ENCODE measurements at places on chromosomes 4 and X.
A peak's percentile ranks its signal among the peaks of the same experiment; 100 is the strongest.

DNA sequence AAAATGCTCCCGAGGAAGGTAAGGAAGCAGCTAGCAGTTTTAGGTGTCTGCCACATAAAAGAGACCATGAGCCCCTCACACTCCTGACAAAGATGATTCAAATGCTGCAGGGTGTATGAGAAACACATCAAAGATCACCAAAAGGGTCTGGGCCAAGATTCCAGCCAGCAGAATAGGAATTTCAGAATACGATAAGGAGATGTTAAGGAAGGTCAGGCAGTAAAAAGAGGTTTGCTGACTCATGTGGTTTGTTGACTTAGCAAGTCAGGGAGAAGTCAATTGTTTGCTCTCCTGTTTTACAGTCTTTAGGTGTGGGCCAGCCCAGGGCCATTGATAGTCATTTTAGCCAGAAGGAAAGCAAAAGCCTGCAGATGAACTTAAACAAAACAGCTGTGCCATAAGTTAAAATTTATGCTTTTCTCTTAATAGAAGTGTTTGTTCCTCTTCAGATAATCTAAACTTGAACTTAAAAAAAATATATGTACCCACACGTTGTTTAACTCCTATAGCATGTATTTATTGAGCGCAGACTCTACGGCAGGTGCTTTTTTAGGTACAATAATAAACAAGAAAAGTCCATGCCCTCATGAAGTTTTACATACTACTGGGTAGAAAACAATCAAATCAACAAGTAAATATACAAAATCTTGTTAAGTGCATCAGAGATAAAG lies 115.6 kb downstream of the CAMK2D start:
- DNase-seq: peak; percentile 8

- DNase-seq: no peak
Measured at GRCh38 chr4:168761066-168761465, 249.0 kb downstream of the CBR4 start.

DNA sequence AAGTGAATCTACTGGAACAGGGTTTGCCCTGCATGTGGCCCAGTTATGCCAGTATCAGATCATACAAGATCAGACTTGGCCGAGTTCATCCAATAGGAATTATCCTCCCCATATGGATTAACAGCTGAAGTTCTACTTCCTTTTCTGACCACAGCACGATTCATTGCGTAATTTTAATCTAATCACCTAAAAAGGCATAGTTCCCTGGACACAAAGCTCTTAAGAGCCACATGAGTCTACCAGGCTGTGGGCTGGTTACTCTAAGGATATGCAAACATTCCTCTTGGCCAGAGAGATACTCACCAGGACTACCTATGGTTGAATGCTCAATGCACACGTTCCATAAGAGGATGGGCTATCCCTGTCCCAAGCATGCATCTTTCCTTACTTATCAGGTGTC lies 46.9 kb downstream of the CHST7 start:
- DNase-seq: no peak

- no peak for DNase-seq
Measured at GRCh38 chrX:101450961-101451360, 34.3 kb upstream of the ARMCX4 start.

DNA sequence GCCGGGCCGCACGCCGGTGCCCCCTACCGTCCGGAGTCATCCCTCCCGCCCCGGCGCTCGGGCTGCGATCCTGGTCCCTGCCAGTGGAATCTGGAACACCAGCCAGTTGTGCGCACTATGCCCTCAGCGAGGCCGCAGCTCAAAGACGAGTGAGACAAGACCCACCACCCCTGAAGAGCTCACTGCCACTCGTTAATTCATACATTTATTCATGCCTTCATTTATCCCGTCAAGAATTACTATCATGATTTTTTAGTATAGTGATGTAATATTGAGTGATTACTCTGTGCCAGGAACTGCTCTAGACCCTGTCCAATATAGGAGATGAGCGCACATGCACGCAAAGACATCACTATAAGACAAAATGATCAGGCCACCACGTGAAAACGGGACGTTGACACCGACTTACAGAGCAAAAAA lies 247 bp upstream of the PPA2 start:
- no peak for DNase-seq

DNA sequence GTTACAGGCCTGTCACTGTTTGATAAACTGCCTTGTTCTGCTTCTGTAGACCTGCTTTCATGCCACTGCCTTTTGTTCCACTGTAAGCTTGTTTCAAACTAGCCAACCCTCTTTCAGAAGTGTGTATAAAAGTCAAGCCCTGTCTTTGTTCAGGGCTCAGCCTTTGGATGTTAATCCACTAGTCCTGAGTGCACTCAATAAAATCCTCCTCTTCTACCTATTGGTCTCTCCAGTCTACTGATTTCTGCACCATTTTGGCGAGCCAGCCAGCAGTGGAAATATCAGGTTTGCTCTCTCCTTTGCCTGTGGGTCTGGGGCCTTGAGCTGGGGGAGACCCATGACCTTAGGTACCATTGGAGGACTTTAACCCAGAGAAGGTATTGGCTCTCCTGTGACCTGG lies 901.6 kb upstream of the NDST4 start:
- DNase-seq: no peak

DNA sequence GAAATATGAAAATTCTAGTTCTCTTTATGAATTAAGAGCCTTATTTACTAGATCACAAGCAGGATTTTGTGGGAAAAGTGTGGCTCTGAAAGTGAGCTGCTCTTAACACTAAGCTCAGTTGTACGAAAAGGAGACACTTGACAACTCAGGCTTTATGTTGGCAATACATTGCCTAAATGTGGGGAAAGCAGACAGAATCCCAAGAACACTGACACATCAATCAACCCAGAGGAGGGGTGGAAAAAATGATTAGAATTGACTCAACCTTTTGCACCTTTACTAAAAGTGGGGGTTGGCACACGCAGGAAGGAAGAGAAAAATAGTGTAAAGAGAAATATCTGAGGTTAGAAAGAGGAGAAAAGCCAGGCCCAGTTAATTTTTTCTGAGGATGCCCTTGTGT lies 61.6 kb downstream of the CHST7 start:
- no peak for DNase-seq

DNA sequence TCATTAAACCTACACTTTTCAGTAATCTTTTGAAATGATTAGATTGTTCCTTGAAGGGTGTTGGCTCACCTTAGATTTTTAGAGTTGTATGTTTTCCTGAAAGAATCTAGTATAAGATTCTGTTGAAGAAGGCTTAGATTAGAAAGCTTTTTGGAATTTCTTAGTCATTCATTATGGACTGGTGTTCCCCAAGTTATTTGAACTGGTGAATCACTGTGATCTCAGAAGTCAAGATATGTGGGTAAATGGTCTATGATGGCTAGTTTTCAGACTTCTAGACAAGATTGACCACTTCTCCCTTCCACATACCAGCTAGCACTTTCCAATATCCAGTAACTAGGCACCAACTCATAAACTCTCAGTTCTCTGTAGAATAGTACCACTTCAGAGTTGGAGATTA lies 138.1 kb downstream of the KDM6A start:
- no peak for DNase-seq

GRCh38 chr4:46196086-46196485 lies 72.2 kb upstream of the GABRG1 start:
- DNase-seq: no peak

DNA sequence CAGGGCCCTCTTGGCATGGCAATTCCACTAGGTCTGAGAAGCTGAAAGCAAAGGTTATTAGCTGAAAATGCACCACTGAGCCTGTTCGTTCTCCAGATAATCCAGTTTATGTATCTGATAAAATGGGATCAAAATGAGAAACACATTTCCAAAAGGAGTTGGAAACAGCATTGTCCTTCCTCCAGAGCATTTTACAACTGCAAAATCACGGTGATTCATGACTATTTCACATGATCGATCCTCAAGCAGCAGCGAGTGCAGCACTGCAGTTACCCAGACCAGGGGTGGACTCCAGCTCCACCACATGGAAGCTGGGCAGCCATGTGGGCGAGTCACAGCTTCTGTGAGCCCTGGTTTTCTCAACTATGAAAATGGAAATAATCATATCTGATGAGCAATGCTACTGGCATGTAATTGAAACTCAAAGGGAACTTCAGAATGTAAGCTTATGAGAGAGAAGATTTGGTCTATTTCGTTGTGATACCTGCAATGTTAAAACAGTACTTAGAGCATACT lies 78.7 kb upstream of the MSX1 start:
- DNase-seq: no peak

GRCh38 chrX:146994163-146994562 lies 179.6 kb upstream of the CXorf51A start:
- no peak for DNase-seq

GRCh38 chr4:60452266-60452665 lies 747.9 kb upstream of the ADGRL3 start:
- DNase-seq: no peak

DNA sequence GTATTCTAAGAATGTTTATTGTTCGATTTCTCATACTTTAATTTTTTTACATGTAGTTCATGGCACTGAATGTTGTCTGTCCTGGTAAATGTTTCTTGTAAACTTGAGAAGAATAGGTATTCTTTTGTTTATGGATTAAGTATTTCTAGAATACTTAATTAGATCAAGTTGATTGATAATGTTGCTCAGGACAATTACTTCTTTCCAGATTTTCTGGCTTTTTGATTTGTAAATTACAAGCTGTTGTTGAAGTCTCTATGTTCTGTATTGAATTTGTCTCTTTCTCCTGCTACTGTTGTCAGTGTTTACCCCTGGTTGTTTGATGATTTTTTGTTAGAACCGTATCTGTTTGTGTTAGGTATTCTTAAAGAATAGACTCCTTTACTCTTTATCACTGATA lies 1720.9 kb upstream of the AGA start:
- DNase-seq: no peak

DNA sequence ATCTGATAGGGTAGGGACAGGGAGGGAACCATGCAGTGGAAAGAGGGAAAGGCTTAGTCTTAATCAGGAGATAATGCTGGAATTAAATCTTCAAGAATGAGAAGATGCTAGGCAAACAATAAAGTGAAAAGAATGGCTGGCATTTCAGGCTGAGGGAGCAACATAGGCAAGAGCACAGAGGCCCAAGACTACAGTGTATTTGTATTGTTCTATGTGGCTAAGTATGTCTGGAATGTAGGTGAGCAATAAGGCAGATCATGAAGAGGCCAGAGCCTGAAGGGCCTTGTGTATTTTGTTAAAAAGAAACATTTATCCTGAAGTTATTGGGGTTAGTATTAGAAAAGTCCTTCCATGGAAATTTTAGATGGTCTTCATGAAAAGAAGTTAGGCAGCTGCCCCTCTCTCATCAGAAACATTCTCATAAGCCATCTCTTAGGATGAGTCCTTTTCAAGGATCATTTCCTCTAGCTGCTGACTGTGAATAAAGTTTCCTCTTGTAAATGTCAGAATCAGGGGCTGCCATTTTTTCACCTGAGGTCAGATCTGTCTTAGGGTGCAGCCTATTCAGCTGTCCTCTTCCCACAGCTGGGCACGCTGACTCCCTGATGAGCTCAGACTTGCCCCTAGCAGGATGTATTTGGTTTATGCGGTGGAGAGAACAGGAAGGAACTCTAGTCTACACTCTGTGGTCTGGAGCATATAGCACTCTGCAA lies 46.3 kb downstream of the ATP10D start:
- DNase-seq: no peak

DNA sequence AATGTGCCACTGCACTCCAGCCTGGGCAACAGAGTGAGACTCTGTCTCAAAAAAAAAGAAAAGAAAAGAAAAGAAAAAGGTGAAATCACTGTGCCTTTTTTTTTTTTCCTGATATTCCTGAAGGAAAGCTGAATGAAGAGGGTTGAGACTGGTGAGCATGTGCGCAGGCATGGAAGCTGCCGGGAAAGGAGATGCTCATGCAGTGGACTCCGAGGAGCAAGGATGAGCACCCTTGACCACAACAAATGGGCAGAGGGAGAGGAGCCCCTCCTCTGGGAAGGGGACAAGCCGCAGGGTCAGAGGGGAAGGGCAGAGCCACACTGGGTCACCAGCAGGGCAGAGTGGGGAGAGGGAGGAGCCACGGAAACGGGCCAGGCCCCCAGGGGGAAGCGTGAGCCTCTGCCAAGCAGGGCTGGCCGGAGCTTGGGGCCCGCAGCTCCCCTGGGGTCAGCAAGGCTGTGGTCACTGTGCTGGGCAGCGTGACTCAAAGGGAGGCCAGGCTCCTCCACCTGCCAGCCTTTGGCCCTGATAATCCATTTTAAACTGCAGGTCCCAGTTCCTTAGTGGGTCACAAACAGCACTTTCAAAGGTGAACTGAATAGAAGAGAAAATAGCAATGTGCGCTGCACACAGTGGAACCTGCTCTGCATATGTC lies 79.8 kb downstream of the NAT8L start:
- DNase-seq: no peak

DNA sequence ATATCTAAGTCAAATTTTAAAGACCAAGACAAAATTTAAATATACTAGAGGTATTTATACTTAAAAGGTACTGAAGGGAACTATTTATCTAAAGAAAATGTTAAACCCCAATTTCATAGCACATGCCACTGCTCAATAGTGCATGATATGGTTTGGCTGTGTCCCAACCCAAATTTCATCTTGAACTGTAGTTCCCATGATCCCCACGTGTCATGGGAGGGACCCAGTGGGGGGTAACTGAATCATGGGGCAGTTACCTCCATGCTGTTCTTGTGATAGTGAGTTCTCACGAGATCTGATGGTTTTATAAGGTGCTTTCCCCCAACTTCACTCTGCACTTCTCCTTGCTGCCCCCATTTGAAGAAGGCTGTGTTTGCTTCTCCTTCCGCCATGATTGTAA lies 32.3 kb downstream of the MAML3 start:
- no peak for DNase-seq

GRCh38 chr4:85548116-85548515 lies 73.2 kb downstream of the ARHGAP24 start:
- DNase-seq: no peak

DNA sequence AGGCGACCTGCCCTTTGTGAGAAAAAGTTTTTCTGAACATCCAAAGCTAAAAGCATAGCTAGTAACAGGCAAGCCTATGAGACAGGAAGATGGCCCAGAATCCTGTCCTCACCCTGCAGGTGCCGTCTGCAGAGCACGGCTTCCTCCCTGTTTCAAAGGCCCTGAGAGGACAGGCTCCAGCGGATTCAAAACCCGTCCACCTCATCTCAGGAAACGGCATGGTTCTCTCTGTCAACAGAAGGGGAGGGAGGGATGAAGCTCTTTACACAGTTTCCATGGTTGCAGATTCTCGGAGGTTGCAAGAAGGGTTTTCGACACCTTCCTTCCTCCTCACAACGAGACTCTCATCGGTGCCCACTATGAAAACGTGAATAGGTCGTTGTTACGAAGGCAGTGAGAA lies 8.3 kb downstream of the PPP2R3B start:
- no peak for DNase-seq

- DNase-seq: no peak
Measured at GRCh38 chr4:146490106-146490505, 31.6 kb downstream of the SLC10A7 start.

- DNase-seq: no peak
Measured at GRCh38 chrX:1242891-1243402, 25.7 kb upstream of the CSF2RA start.
